ENCODE measurements at places on chromosomes 11 and 22. TPM values are rescaled to one million over a fixed set of nuclear protein-coding genes. Genes with fewer than 3 reads are reported as not detected.

DNA sequence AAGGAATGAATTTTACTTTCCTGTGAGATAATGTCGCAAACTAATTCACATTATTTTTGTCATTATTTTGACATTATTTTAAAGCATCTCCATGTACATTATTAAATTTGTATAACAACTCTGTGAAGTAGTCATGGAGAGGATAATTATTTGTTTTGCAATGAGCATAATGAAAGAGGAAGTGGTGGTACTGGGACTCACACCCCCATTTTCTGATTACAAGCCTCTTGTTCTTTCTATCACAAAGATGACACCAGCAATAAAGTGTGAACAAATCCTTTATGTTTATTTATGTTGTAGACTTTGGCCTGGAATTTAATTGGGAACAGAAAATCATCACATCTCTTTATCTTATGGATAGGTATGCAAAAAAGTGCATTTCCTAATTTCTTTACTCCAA, 522.6 kb downstream of the TMEM135 start:
- no peaks in the 10 kb centered on the region for H3K36me3 ChIP-seq
- no peak for DNase-seq
- no peaks in the 10 kb centered on the region for H3K4me1 ChIP-seq

Gene MUC5AC
- total RNA-seq = 145 TPM

DNA sequence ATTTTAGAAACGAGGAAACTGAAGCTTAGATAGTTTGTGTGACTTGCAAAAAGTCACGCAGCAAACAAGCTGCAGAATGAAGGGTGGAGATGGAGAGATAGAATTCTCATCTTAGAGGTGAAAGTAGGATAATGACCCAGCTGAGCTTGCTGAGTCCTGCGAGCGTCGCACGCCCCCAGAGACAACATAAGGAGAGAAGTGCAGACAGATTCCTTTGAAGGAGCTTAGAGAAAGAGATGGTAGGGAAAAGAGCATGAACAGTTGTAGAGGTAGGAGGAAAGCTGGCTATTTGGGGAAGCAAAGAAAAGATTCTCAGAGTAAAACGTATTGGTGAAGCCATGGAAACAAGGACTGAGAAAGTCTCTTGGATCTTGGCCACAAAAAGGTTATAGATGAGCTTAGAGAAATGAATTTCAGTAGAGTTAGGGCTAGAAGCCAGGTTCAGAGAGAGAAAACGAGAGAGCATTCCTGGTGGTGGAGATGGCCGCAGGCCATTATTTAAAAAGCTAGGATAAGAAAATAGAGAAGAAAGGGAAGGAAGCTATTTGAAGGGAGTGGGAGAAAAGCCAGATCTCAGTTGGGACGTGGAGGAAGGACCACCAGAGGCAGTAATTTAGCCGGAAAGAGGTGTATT, 44.8 kb downstream of the FAM83F start:
- H3K27ac ChIP-seq = no peak overlapping the region
- peaks cover 8% of the 10 kb centered on the region for H3K36me3 ChIP-seq
- peaks cover 16% of the 10 kb centered on the region for H3K27me3 ChIP-seq

Gene TTLL12
- 69.6 TPM for total RNA-seq

Gene RFPL3
- total RNA-seq = not detected

DNA sequence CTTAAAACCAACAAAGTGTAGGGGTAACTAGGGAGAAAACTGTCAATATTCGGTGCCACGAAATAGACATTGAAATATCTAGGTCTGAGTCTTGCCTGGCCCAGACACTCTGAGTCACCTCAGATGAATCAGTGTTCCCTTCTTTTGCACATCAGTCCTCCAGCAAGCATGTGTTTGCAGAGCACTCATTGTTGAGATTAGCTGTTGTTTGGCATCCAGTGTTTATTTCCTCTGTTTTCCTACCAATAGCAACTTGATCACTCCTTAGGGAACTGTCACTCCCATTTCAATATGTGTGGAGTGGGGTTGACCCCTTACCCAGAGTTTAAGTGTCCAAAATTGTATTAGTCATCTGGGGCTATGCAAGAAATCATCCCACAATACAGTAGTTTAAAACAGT, 4.7 kb upstream of the ASCC2 start:
- H3K27me3 ChIP-seq = no peaks in the 10 kb centered on the region
- peaks cover 21% of the 10 kb centered on the region for H3K4me1 ChIP-seq
- peaks cover 9% of the 10 kb centered on the region for H3K36me3 ChIP-seq
- no peak overlapping the region for H3K4me3 ChIP-seq
- peak; percentile 25 for DNase-seq

DNA sequence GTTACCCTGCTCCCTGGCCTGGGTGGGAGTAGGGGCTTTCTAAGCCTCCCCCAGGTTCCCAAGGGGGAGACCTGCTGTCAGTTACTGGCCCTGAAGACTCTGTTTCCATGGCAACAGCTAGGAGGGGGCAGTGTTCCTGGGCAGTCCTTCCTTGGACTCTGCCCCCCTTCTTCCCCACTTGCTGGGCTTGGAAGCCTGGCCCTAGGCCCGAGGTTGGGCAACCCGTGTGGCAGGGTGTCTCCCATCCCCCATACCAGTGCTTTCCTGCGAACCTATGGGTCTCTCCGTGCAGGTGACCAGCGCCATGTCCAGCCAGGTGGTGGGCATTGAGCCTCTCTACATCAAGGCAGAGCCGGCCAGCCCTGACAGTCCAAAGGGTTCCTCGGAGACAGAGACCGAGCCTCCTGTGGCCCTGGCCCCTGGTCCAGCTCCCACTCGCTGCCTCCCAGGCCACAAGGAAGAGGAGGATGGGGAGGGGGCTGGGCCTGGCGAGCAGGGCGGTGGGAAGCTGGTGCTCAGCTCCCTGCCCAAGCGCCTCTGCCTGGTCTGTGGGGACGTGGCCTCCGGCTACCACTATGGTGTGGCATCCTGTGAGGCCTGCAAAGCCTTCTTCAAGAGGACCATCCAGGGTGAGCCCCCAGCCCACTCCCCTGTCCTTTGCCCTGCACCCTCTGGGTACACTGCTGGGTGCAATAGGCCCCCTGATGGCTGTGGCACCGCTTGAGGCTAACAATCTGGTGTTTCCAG, 1.7 kb downstream of the ESRRA start:
- peak; percentile 34 for DNase-seq
- H3K27ac ChIP-seq = no peak overlapping the region
- H3K27me3 ChIP-seq = no peaks in the 10 kb centered on the region
- H3K4me1 ChIP-seq = peaks cover 16% of the 10 kb centered on the region

Gene CLDN5
- not detected for total RNA-seq
